Stimulated activated CD4-positive, alpha-beta T cell treated with anti-CD3 and anti-CD28 coated beads, Interleukin-1b, Interleukin-23, amount 100 ng/mL, for 1 hour (primary cell): ENCODE measurements at places on chromosomes 3 and 15.

- no peak for DNase-seq
Measured at GRCh38 chr15:39167164-39168058, 413.5 kb upstream of the THBS1 start.

- DNase-seq: no peak
Measured at GRCh38 chr3:31142139-31142538, 247.7 kb upstream of the GADL1 start.

- DNase-seq: no peak
Measured at GRCh38 chr3:133447750-133448477, 48.1 kb downstream of the BFSP2 start.

- DNase-seq: no peak
Measured at GRCh38 chr3:108171106-108171505, 51.1 kb downstream of the IFT57 start.

GRCh38 chr3:39053696-39054095, 1.9 kb downstream of the WDR48 start:
- DNase-seq: no peak

- DNase-seq: no peak
Measured at GRCh38 chr15:60218256-60218655, 179.5 kb downstream of the ANXA2 start.

GRCh38 chr15:50797926-50798325, 32.4 kb upstream of the SPPL2A start:
- DNase-seq: no peak

GRCh38 chr3:156978481-156978961, 152.4 kb downstream of the LEKR1 start:
- no peak for DNase-seq

DNA sequence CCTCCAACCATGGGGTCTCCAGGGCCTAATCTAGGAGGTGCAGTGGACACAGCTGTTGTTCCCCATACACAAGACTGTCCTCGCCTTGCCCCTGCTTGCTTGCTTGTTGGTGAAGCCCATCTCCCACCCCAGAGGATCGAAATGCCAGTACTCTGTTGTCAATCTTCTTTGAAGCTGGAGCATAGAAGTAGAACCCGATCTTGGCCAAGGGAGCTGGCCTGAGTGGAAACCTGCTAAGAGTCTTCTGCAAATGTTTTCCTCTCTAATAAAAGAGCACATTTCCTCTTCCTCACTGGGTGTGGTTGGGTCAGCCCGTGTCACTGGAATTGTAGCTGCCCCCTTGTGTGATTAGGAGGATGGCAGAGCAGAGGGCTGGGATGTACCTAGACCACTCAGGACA, 85.4 kb downstream of the HES1 start:
- DNase-seq: no peak

DNA sequence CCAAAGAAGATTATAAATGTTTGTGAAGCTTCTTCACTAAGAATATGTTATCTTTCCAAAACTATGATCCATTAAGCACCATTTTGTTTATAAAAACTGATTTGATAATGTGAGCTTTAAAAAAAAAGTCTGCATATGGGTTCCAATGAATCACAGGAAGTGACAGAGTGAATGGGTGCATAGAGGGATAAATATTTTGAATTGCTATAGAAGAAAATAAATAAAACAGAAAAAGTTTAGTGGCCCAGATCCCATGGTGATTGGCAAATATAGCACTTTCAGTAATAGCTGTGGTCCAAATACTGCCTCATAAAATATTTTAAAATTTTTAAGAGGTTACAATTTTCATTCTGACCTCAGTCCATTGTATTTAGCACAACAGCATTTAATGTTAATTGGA, 19.2 kb downstream of the CPA3 start:
- no peak for DNase-seq

- DNase-seq: no peak
Measured at GRCh38 chr15:69082021-69082502, 67.6 kb downstream of the NOX5 start.

DNA sequence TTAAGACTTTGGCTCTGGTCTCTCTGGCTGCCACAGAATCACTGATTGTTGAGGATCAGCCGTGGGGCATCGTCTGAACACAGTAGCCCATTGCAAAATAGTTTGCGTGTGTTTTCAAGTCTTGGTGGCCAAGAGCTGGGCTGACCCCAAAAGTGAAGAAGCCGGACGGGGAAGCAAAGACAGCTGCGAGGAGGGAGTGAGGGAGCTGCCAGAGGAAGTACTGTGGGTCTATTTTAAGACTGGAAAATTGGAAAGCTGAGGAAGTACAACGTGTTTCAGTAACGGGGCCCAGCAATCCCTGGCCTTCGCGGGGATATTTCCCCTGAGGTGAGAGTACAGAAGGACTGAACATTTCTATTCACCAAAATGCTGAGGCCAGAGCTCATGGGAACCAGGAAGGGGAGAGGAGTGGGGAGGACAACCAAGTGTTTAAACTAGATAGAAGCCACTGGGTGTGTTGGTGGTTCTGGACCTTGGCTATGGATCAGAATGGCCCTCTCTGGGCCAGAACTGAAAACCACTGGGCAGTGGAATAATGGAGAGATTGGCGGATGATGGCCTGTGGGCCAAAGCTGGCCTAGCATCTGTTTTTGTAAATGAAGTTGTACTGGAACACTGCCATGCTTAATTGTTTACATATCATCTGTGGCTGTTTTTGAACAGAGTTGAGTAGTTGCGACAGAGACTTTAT, 34.1 kb upstream of the LIMD1 start:
- DNase-seq: no peak

DNA sequence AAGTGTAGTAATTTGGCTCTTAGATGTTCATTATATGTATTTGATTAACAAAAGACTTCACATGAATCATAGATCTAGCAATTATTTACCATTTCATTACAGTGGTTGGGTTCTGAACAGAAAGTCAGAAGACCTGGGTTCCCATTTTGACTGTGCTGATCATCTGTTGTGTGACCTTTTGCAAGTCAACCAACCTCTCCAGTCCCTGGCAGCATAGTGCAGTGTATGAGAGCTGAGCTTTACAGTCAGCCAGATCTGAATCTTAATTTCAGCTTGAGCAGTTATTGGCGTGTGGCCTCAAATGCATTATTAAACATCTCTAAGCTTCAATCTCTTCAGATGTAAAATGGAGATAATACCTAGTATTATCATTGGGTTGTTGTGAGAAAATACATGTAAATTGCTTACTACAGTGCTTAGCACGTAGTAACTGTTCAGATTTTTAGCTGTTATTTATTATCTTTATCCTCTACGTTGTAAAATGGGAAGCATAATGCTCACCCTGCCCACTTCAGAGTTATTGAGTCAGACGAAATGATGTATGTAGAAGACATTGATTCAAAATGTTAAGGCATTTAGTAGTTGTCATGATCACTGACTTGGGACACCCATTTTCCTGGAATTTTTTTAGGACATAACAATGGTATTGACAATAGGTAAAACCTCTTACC, 104.0 kb downstream of the KLHL25 start:
- no peak for DNase-seq

- no peak for DNase-seq
Measured at GRCh38 chr3:54691289-54691771, 236.5 kb downstream of the LRTM1 start.

GRCh38 chr15:88844749-88845386, 41.6 kb downstream of the ACAN start:
- DNase-seq: no peak

DNA sequence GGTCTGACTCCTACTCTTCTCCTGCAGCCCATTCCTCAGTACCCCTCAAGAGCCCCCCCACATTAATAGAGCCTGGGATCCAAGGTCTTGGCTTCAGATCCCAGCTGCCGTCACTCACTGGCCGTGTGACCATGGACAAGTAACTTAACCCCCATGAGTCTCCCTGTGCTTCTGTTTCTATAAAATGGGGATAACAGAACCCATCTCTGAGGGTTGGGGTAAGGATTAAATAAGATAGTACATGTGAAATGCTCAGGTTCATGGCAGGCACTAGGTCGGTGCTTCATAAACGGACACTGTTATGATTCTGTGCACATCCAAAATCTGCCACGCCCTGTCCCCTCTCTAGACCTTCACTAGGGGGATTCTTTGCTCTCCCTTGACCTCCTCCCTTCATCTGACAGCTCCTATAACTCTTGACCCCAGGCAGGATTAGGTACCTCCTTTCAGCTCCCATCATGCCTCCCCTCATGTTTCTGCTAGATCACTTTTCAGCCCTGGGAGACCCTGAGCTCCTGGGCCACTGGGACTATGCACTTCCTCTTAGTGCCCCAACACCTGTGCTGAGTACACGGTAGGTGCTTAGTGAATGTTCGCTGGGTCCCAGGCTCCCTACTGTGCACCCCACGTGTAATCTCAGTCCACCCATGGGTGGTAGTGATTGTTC, 1.5 kb downstream of the CAND2 start:
- DNase-seq: no peak

DNA sequence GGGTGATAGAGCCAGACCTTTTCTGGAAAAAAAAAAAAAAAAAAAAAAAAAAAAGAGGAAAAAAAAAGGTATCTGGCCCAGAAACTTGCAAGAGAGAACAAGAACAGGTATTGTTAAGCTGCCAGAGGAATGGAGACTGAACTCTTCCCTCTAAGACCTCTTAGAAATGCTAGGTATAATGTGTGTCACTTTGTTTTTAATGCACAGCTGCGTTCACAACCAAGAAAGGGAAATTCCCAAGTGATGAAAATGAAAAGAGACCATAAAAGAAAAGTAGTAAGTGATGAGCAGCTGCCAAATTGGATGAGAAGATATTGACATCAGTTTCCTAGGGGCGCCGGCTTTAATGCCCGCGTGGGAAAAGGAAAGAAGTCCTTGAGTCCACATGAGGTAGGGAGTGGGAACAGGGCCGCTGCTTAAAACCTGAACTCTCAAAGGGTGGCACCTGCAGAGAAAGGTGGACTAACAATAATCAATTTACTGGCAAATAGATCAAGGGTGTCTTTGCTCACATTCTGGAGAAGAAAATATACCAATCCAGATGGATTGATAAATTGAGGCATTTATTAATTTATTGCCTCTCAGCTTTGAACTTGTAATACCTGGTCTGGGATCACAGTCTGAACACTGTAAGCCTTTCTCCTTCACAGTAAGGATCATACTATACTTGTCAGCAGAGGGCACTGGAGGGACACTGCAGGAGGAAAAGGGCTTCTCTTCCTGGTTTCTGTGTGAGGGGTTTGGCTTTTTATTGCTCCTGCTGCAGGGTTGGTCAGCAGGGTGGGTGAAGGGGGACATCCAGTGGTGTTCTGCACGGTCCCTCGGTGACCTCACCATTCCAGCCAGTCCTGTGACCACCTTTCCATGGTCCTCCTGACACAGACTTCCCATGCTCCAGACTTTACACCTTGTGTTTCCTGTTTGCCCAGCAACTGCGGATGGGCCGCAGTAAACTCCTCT, 131.6 kb downstream of the AQP9 start:
- peak; percentile 1 for DNase-seq
